DMS 273 treated with DMSO at 0.1 percent for 48 hours (cell line): ENCODE measurements at places on chromosomes 16 and 17.

- no peak for DNase-seq
Measured at GRCh38 chr16:4085405-4085970, 30.8 kb downstream of the ADCY9 start.

GRCh38 chr17:17900615-17901520, 64.1 kb upstream of the SREBF1 start:
- DNase-seq = peak; percentile 33

DNA sequence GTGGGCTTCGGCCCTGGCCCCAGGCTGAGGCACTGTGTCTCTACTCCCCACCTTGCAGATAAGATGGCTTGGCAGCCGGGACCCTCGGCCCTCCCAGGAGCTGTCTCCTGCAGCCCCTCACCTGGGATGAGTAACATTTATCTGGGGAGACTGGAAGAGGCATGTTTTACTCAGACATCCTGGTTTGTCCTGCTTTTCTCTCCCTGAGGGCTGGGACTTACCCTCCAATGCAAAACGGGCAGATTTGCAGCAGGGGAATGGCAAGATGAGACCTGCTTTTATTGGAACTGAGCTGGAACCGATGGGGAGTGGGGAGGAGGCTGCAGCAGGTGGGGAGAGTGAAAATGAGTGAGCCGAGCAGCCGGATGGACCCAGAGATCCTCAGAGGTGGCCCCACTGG, 27.3 kb upstream of the UBE2G1 start:
- DNase-seq = no peak

DNA sequence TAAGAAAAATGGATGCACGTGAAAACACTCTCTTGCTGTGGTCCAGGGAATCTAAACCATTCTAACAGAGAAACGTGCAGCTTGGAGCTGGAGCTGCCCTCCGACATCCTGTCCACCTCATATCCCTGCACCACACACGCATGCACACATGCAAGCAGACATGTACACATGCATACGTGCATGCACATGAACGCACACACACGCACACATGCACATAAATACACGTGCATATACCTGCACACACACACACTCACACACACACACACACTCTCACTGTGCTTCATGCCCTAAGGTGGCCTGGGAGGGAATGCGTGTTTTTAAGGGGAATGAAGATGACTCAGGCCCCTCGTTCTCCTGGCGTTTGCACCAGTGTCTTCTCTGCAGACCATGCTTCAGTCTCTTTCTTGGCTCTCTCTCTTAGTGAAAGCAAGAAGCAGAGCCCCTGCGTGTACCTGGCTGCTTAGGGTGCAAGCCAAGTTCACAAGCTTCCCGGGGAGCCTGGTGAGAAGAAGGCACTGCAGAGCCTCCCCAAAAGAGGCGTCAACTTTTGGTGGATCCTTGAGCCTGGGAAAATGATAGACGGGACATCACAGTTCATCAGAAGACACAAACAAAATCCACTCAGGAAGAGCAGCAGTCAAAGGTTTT, 72.8 kb downstream of the GOSR1 start:
- no peak for DNase-seq

DNA sequence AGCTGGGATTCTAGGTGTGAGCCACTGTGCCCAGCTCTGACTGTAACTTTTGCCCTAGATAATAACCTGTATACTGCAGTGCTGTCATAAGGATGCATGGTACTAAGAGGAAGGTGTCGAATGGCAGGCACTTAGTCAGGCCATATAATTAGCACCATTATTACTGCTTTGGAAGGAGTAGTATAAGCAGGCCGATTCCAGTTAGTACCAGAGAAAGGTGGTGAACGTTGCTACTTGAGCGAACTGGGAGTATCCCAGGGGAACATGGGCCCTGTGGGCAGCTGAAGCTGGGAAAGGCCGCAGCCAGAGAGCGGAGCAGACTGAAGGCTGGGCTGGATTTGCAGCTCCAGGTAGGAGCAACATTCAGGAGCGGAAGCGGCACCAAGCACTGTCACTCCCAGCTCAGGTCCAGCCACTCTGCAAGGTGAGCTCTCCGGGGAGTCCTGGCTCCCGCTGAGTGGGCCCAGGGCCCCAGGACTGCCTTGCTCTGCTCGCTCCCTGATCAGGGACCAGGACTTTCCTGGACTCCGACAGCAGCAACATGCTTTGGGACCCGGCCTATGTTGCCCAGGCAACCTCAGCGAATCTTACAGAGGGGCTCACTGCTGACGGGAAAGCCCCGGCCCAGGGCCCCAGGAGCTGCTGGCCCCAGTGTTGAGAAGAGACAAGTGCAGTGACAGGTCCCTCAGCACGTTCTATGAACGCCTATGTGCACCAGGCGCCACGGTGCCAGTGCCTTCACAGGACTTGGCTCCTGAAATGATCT, 28.6 kb downstream of the C16orf74 start:
- no peak for DNase-seq

GRCh38 chr16:68907781-68908181, 64.5 kb downstream of the TANGO6 start:
- DNase-seq = no peak

DNA sequence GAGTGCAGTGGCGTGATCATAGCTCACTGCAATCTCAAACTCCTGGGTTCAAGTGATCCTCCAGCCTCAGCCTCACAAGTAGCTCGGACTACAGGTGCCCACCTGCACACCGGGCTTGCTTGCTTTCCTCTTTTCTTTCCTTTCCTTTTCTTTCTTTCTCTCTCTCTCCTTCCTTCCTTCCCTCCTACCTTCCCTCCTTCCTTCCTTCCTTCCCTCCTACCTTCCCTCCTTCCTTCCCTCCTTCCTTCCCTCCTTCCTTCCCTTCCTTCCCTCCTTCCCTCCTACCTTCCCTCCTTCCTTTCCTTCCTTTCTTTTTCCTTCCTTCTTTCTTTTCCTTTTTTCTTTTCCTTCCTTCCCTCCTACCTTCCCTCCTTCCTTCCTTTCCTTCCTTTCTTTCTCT, 225.5 kb downstream of the MRTFB start:
- no peak for DNase-seq

- no peak for DNase-seq
Measured at GRCh38 chr17:44599298-44600175, 42.3 kb downstream of the FZD2 start.

DNA sequence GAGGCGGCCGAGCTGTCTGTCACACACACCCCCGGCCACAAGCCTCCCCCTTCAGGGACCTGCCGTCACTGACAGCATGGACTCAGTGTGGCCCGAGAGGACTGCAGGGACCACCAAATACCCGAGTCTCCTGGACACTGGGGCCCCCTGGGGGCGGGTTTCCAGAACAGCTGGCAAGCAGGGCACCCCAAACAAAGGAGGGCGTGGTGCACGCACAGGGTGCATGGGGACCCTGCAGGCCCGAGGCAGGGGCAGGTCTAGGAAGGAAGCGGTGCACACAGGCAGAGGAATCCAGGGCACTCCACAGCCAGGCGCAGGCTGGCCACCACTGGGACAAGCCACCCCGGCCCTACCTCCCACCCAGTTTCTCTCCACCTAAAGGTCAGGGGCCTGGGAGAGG, 28.7 kb upstream of the ENPP7 start:
- DNase-seq = no peak

DNA sequence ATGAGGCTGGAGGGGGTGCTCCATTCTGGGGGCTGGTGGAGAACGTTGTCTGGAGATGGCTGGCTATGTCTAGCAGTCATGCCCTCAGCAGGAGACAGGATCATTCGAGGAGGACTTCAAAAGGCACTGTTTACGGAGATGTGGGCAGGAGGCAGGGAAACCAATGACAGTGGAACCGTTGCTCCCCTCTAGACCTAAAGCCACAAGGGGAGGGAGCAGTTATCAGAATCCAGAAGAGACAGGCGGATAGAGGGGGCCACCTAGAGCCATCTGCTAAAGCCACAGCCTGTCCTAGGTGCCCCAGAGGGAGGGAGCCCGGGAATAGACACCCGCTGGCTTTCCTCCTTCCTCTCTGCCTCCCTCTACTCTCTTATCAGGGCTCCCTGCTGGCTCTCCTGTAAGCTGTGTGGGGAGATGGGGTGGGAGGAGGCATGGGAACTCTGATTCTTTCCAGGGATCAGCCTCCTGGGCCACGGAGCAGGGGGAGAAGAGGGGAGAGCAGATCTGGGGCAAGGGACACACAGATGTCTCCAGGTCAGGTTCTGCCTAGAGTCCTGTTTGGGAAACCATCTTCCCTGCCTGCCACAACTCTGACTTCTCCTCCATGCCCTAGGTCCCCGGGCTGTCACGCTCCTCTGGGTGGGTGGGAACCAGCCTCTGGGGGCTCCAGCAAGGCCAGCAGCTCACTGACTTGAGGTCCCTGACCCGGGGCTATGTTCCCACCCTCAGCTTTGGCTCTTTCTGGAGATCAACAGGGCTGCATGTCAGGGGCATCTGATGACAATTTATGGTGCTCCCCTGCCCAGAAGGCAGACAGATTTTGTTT, 42.3 kb downstream of the IRX3 start:
- DNase-seq = no peak

DNA sequence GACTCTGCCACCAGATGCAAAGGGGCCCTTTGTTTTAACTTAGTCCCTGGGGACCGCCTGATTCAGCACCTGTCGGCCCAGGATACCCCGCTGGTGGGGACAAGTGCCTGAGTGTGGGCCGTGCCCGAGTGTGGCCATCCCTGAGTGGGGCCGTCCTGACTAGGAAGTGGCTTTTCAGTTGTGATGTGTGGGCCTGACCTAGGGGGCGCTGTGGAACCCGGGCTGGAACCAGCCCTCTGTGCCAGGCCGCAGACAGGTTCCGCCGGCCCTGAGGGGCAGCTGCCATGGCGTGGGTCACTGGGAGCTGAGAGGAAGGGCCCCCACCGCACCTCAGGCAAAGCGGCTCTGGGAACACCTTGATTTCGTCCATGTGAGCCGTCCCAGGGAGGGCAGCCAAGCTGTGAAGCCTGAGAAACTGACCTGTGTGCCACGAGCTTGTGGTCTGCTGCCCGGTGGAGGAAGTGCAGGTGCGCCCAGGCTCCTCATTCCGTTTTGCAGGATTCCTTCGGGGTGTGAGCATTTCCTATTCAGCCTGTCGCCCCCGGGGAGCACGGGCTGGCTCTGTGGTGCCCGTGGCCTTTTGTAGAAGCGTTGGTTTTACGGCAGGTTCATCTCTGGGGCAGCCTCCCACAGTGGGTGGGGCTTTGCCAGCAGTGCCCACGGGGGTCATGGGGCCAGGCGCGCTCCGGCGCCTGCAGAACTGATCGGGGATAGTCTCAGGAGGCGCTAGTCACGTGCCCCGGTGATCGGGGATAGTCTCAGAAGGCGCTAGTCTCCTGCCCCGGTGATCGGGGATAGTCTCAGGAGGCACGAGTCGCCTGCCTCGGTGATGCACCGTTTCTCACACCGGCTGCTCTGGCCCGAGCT, 5.3 kb downstream of the RPL13 start:
- DNase-seq = peak; percentile 78

GRCh38 chr17:8057691-8058114, 18.8 kb downstream of the ALOX15B start:
- DNase-seq = peak; percentile 37

- no peak for DNase-seq
Measured at GRCh38 chr16:86221085-86221484, 289.2 kb upstream of the FOXF1 start.

GRCh38 chr16:75495076-75495674, at the start of gene CHST6:
TSS of gene CHST6 (minus strand) at chr16:75495441. CDS start at chr16:75479828, 15,613 bp downstream.
- DNase-seq = no peak

DNA sequence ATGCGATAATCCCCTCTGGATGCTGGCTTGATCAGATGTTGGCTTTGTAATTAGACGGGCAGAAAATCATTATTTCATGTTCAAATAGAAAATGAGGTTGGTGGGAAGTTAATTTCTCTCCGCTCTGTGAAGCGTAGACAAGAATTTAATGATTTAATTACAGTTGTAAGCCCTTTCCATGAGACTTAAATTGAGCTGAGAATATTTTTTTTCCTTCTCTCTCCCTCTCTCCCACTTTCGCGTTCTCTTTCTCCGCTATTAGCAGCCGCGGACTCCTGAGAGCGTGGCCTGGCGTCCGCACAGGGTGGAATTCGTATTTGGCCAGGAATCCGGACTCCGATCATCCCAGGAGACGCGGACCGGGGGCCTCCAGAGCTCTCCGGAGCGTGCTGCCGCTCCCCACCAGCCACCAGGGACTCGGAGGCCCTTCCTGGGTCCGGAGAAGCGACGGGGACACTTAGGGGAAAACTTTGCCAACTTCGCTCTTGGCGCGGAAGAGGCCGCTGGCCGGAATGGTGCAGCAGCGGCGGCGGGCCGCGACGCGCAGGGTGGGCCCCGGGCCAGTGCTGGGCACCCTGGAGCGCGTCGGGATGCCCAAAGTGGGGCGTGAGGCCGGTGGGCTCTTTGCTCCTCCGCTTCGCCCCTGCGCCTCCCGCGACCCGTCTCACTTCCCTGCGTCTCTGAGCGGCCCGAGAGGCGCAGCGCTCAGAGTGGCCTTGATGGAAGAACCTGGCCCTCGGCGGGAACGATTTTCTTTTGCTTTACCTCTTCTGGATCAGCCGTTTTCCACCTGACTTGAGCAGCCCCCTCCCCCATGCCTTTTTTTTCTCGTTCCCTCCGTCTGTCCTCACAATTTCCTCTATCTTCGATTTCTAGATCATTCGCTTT, 3.6 kb upstream of the IRX3 start:
- DNase-seq = no peak

DNA sequence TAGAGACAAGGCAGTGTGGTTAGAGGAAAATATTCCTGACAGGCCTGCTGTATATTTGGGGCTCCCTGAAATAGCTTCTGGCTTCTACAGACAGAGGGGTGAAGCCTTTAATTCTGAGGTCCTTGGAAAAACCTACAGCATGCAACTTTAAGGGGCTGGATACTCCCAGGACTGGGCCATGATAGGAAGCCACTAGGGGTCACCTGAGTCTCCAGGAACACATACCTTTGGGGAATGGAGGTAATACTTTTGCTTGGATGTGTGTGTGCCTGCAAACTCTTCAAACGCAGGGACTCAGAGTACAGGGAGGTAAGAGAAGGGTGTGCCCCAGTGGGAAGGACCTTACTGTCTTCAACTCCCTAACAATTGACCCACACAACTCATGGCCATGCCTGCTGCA, 4.1 kb downstream of the ASIC2 start:
- DNase-seq = no peak

DNA sequence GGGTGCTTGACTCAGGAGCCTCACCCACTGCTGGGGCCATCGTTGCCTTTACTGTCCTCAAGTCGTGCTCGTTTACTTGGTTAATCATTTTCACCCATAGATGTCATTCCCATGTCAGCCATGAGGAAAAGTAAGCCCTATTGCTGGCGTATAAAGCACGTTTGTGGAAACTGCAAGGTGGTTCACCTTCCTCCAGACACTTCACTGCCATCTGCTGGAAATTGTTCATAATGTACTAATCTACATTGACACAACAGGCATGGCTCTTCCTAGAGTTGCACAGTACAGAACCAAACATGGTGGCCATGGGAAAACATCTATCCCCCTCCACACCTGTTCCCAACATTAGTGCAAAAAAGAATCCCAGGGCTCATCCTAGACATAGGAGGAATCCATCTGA, 116.6 kb downstream of the ZNF18 start:
- DNase-seq = peak; percentile 6

- DNase-seq = no peak
Measured at GRCh38 chr17:40623419-40624210, 24.0 kb downstream of the SMARCE1 start.

- DNase-seq = no peak
Measured at GRCh38 chr17:75898791-75899190, 2.0 kb upstream of the TRIM65 start.
